ENCODE measurements at places on chromosomes 16 and 17. TPM values are rescaled to one million over a fixed set of nuclear protein-coding genes. Genes with fewer than 3 reads are reported as not detected.

Gene IL17C
- not detected for total RNA-seq

Gene BICDL2
- 0.48 TPM for total RNA-seq

Gene TPSG1
- 0.20 TPM for total RNA-seq

Gene BORCS6
- total RNA-seq = 4.1 TPM

Gene MT1X
- total RNA-seq = 808 TPM

GRCh38 chr17:35588196-35588920, 1.2 kb downstream of the AP2B1 start:
- H3K4me3 ChIP-seq = peak overlapping the region; percentile 76
- H3K36me3 ChIP-seq = no peaks in the 10 kb centered on the region
- H3K4me1 ChIP-seq = no peaks in the 10 kb centered on the region
- H3K27ac ChIP-seq = no peak overlapping the region
- H3K27me3 ChIP-seq = no peaks in the 10 kb centered on the region

- H3K27me3 ChIP-seq = no peaks in the 10 kb centered on the region
- DNase-seq = no peak
- no peak overlapping the region for H3K4me3 ChIP-seq
- H3K27ac ChIP-seq = no peak overlapping the region
- H3K4me1 ChIP-seq = peaks cover 20% of the 10 kb centered on the region
- no peaks in the 10 kb centered on the region for H3K36me3 ChIP-seq
Measured at GRCh38 chr16:80457871-80458270, 82.9 kb upstream of the DYNLRB2 start.

GRCh38 chr16:82379551-82379950, 209.5 kb upstream of the MPHOSPH6 start:
- no peak overlapping the region for H3K27ac ChIP-seq
- H3K36me3 ChIP-seq = no peaks in the 10 kb centered on the region
- H3K27me3 ChIP-seq = no peaks in the 10 kb centered on the region
- H3K4me1 ChIP-seq = no peaks in the 10 kb centered on the region

- peaks cover 22% of the 10 kb centered on the region for H3K4me1 ChIP-seq
- no peak overlapping the region for H3K4me3 ChIP-seq
- H3K36me3 ChIP-seq = no peaks in the 10 kb centered on the region
- H3K27ac ChIP-seq = peak overlapping the region; percentile 48
- DNase-seq = peak; percentile 84
Measured at GRCh38 chr17:49381033-49381432, 19.0 kb upstream of the ZNF652 start.

- no peaks in the 10 kb centered on the region for H3K4me1 ChIP-seq
- H3K27ac ChIP-seq = no peak overlapping the region
Measured at GRCh38 chr16:67661101-67661761, 471 bp downstream of the PARD6A start.

GRCh38 chr16:874366-875181, 74.0 kb upstream of the GNG13 start:
- no peaks in the 10 kb centered on the region for H3K36me3 ChIP-seq
- no peaks in the 10 kb centered on the region for H3K27me3 ChIP-seq
- H3K4me1 ChIP-seq = no peaks in the 10 kb centered on the region
- H3K4me3 ChIP-seq = no peak overlapping the region
- no peak overlapping the region for H3K27ac ChIP-seq

- H3K27me3 ChIP-seq = no peaks in the 10 kb centered on the region
- no peak overlapping the region for H3K4me3 ChIP-seq
- H3K36me3 ChIP-seq = no peaks in the 10 kb centered on the region
Measured at GRCh38 chr16:19135896-19136438, 22.2 kb downstream of the ITPRIPL2 start.

Measured in right lobe of liver (tissue), 6 donors.